Hippocampal formation (tissue), 2 donors: ENCODE measurements at places on chromosomes 2 and 18.

GRCh38 chr18:24490539-24490938 is 30.1 kb downstream of the HRH4 start:
- no peak for DNase-seq

- peak; percentile 10 for DNase-seq
Observed at GRCh38 chr2:197577446-197577845, 61.6 kb downstream of the MOB4 start.

GRCh38 chr2:2762913-2763312 is 431.8 kb upstream of the MYT1L start:
- DNase-seq, result no peak

DNA sequence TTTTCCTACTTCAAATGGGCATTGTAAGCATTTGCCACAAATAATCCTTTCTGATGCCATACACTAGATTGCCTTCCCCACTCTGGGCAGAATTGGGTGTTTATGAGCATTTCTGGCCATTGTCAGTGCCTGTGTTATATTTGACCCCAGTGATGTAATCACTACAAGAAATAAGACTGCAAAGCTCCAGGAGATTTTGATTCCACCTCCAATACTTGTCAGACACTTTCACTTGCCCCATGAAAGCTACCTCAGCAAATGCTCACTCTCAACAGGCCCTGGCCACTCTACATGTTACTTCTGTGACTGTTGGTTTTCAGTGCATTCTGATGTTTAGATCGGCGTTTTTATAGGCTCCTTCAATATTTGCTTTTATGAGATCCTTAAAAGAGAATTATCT is 135.1 kb downstream of the GFPT1 start:
- no peak for DNase-seq

- no peak for DNase-seq
Observed at GRCh38 chr2:53960476-53960875, 10.3 kb downstream of the PSME4 start.

- no peak for DNase-seq
Observed at GRCh38 chr2:26532301-26533250, 54.7 kb upstream of the OTOF start.

DNA sequence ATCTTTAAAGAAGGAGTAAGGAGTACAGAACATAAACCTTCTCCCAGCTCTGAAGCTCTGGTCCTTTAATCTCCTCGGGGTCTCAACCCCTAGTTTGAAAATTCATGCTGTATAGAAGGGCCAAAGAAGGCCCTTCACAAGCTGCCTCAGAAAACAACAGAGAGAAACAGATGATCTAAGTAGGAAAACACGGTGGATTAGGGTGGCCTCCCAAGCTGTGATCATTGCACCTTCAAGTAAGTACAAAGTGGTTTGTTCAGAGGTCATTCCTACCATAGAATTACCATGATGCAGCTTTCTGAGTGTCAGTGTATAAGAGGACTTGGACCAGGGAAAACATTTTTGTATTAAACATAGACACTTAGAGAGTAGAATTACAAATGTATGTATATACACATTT is 10.9 kb downstream of the TMEM169 start:
- no peak for DNase-seq

GRCh38 chr18:78246050-78246449 is 733.6 kb upstream of the SALL3 start:
- DNase-seq, result no peak

- no peak for DNase-seq
Observed at GRCh38 chr2:112566104-112566503, 18.3 kb upstream of the CHCHD5 start.

- DNase-seq, result no peak
Observed at GRCh38 chr2:12604341-12604740, 112.4 kb upstream of the TRIB2 start.

GRCh38 chr18:31659576-31660177 is 24.7 kb downstream of the B4GALT6 start:
- DNase-seq, result no peak

- DNase-seq, result no peak
Observed at GRCh38 chr18:46336278-46337111, 232.3 kb downstream of the HAUS1 start.

DNA sequence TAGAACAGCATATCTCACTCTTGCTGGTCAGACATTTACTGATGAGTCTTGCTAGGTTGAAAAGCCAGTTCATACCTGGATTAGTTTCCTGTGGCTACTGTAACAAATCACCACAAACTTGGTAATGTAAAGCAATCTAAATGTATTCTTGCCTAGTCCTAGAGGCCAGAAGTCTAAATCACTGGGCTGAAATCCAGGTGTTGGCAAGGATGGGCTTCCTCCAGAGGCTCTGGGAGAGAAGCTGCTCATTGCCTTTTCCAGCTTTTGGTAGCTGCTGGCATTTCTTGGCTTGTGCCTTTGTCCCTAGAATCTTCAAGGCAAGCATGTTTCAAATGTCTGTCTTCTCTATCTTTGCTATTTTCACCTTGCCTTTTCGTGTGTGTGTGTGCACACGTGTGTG is 62.3 kb upstream of the MAP4K3 start:
- DNase-seq, result no peak

GRCh38 chr18:27014841-27015240 is 149.3 kb upstream of the AQP4 start:
- DNase-seq, result no peak

DNA sequence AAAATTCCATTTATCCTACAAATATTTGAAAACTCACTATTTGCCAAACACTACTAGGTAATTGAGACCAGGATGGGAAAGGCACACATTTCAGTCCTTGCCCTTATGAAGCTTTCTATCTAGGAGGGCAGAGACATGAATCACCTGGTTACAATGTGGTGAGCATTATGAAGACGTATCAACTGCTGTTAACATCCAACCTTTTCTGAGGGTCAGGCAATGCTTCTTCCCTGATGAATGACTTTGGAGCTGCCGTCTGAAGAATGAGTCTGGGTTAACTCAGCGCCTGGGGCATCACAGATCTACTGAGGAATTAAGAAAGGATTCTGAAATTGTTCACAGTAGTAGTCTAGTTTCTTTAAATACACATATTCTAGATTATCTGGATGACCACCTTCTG is 62.1 kb upstream of the NOSTRIN start:
- no peak for DNase-seq

GRCh38 chr2:240060977-240061591 is 7.8 kb upstream of the OR6B3 start:
- peak; percentile 55 for DNase-seq

DNA sequence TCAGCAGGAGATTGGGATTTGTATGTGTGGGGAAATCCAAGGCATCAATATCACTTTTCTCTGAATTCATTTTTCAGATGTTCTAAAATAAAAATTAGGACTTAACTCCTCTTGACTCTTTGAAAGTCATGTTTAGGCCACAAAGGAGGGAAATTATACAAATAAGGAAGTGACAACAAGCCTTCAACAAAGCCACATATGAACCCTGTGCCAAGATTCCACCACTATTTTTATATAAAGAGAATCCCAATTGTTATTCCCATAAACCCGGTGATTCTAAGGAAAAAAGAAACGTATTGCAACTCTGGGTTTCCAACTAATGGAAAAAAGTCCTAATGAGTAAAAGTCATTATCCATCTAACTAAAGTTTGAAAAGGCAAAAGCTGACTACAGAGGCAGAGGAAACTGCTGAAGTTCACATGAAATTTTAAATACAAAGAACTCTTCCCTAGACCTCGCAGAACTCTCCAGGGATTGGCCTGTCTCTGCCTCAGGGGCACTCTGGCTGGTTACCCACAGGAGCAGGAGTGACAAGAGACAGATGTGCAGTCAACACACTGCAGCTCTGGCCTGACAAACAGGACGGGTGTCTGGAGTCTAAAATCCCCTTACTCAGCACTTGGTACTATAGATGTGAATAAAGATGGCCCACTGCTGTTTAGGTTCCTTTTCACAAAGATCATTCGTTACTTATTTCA is 11.5 kb downstream of the NPC1 start:
- no peak for DNase-seq

GRCh38 chr2:134052173-134052572 is 201.7 kb upstream of the MGAT5 start:
- DNase-seq, result no peak

- DNase-seq, result peak; percentile 54
Observed at GRCh38 chr2:165203689-165204559, at the start of gene SCN3A. Gene SCN3A, minus strand, starts transcription at chr2:165204050. Its CDS starts 27,656 bp downstream, at chr2:165176394.

GRCh38 chr2:131023758-131024157 is 69.5 kb downstream of the FAM168B start:
- no peak for DNase-seq

DNA sequence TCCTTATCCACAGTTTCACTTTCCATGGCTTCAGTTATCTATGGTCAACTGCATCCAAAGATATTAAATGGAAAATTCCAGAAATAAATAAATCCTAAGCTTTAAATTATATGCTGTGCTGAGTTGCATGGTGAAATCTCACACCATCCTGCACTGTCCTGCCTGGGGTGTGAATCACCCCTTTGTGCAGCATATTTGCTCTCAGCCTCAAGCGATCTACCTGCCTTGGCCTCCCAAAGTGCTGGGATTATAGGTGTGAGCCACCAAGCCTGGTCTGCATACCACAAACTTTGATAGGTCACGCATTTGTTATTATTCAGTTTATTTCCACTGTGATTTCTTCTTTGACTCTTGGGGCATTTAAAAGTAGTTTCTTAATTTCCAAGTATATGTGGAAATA is 117.2 kb downstream of the SPIRE1 start:
- DNase-seq, result no peak

DNA sequence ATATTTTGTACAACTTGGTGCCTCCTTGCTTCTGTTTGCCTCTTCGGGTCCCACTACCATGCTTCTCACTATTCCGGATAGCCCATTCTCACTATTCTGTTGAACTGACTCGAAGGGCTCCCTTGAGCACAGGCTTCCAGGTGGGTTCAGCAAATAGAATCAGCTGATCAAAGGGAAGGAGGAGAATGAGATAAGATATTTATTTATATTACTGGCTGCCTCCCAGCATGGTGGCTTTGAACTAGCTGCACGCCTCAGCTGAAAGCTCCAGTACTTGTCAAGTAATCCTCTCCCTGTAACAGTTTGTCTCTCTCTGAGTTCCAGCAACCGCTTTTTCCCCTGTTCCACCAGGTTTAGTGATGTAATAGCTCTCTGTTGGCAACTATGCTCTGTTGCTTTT is 187.8 kb upstream of the HNRNPA3 start:
- DNase-seq, result no peak

DNA sequence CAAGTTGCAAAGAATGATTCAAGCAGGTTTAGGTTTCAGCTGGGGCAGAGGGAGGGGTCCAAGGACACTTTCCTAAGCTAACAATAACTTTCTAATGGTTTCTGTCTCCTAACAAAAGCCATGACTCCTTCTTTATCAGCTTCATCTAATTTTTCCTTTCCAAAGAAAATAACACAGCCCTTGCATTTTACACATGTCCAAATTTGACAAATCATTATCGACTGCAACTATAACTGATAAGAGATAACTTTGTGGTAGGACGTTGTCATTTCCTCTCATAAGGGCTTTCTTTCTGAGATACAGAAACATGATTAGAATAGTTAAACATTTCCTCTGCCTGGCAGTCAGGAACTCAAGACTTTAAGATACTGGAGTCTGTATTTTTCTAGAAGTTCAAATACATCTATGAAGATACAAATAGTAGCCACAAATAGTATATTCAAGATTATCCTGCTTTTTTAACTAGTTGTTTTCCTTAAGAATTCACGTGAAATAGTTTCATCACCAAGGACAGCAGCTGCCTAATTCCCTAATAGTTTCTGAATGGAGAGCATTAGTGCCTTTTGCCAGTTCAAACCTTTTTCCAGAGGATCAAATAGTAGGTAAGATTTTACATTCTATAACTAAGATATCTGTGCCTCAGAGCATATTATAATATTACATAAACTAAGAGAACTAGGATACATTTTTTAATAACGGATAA is 263.2 kb downstream of the EXOC6B start:
- DNase-seq, result no peak

DNA sequence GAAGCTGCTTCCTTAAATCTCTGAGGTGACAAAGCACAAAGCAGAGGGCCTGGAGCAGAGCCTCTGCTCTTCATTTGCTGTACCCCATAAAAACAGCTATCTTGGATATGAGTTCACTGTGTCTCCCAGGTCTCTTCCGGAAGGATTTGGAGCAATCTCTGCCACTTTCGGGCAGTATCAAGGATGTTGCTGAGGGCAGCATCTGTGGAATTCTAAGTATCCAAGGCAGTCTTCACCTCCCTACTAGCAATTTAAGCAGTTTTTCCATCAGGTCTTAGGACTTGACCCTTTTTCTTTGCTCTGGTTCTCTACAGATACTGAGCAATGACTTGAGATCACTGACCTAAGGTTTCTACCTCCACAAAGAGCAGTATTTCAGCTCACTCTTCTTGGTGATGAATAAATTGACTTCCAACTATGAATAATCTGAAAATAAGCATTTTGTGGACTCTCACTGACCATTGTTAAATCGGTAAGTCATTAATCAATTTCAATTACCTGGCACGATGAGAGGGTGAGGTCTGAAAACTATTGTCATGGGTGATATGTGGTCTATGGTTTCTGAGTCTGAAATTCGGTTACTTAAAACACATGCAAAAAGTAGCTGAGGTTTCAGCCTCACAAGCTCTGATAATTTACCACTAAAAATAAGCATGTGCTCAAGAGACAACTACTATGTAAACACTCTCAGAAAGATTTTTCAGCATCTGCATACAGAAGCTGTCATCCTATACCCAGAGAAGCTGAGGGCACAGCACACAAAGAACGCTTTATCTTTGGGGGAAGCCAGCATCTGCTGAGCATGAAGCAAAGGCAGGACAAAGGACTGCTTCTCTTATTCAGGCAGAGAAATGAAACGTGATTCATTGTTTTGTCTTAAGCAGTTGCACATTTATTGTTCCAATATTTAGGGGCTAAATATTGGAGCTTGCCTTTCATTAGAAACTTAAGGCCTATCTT is 32.1 kb upstream of the SPATS2L start:
- DNase-seq, result peak; percentile 4

GRCh38 chr2:209451209-209451834 is 27.5 kb downstream of the MAP2 start:
- no peak for DNase-seq

GRCh38 chr18:33584548-33585430 is 6.8 kb downstream of the ASXL3 start:
- peak; percentile 32 for DNase-seq

GRCh38 chr18:41745166-41746049 is 209.6 kb upstream of the PIK3C3 start:
- DNase-seq, result no peak
